ENCODE measurements at places on chromosomes 6 and 20.

DNA sequence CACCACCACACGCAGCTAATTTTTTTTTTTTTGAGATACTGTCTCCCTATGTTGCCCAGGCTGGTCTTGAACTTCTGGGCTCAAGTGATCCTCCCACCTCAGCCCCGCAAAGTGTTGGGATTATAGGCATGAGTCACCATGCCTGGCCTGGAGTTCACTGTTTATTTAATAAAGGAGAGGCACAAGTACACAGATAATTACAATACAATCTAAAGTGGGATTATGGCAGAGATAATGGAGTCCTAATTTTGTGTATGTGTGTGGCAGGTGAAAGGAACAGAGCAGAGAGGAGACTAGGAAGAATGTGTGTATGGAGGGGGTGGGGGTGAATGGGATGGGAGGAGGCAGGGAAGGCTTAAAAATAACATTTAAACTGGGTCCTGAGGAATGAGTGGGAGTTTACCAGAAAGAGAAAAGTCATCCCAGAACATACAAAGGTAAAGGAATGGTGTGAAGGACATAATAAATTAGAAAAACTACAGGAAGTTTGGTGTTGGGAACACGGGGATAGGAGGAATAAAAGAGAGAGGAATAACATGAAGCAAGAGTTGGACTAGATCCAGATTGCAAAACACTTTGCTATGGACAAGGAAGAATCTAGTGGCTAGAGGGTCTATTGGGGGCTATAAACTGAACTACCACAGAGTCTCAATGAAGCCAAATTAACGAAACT is 4.4 kb downstream of the NCOA5 start:
- peak; percentile 43 for DNase-seq

DNA sequence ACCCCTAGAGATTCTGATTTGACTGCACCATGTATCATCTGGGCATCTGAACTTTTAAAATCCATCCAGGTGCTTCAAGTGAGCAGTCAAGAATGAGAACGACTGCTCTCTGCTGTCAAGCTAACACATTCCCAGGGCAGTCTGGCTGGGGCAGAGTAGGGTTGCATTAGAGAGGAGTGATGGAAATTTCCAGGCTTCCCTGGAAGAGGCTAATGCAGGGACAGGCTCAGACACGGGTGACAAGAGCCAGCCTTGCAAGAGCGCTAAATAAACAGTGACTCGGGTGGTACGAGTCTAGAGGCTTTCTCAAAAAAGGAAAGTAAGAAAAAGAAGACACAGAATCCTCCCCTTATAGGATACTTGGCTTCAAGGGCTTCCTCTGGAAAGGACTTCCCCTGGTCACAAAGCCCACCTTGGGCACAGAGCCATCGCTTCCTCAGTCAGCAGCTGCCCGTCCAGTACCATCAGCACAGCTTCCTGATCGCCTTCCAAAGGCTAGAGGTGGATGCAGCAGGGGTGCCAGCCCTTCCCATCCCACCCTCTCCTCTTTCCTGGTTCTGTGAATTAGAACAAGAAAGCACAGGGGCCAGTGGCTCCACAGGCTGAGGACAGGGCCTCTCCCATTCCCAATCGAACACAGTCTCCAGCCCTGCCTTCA is 177.4 kb upstream of the RREB1 start:
- no peak for DNase-seq

GRCh38 chr6:50180646-50181045 is 130.9 kb upstream of the DEFB112 start:
- no peak for DNase-seq

GRCh38 chr6:148203970-148204369 is 138.7 kb upstream of the SASH1 start:
- DNase-seq = no peak

DNA sequence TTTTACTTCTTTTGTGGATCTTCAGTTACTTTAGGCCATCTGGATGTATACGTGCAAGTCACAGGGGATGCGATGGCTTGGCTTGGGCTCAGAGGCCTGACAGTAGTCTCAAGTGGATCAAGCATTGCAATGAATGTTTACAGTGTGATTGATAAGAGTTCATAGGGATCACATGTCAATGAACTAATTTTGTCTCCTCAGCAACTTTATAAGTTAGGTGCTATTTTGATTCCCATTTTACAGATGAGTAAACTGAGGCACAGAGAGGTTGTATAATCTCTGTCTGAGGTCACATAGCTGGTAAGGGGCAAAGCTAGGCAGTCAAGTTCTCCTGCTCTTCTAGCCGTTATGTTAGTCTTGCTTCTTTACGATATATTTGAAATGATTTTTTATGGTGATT is 13.5 kb downstream of the MEI4 start:
- DNase-seq = no peak

GRCh38 chr6:101146389-101146788 is 247.1 kb upstream of the GRIK2 start:
- DNase-seq = peak; percentile 44

GRCh38 chr6:26367114-26367513 is 2.1 kb downstream of the BTN3A2 start:
- no peak for DNase-seq

- peak; percentile 93 for DNase-seq
Observed at GRCh38 chr6:13355999-13356785, 27.9 kb upstream of the TBC1D7 start.

DNA sequence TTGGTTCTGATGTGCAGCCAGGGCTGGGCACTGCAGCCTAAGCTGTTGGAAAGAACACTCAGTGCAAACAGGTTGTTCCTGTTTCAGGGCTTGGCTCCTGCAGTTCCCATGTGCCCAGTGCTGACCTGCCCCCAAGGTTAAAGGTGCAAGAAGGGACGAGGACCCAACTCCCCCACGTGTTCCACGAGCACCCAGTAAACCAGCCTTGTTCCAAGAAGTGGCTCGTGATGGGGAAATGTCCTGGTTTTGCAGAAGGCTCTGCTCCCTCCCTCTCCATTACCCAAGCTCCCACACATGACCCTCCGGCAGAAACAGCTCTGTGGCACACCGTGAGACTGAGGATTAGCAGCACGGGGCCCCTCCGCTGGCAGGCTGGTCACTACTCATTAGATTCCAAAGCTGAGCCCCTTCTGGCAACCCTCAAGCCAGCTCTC is 9.4 kb downstream of the ACSS1 start:
- DNase-seq = no peak

GRCh38 chr20:1105599-1106194 is 12.7 kb upstream of the PSMF1 start:
- DNase-seq = no peak

- no peak for DNase-seq
Observed at GRCh38 chr6:34343806-34344205, 48.7 kb downstream of the NUDT3 start.
